Esophagus squamous epithelium (tissue), 5 donors: ENCODE measurements at places on chromosomes 16 and 17. TPM values are rescaled to one million over a fixed set of nuclear protein-coding genes. Genes with fewer than 3 reads are reported as not detected.

DNA sequence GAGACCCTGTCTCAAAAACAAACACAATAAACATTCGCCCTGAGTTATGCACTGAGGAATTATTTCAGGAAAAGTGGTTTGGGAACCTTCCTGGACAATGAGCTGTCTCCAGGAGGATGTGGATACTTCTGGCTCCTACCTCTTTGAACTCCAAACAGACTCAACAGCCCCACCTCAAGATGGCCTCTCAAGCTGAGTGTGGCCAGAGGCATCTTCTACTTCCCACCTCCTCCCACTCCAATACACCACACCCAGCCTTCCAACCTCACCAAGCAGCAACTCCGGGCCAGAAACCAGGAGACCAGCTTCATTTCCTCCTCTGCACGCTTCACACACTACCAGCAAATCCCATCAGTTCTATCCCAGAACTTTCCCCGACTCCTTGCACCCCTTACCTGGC, 11.6 kb downstream of the HBQ1 start:
- DNase-seq: no peak

DNA sequence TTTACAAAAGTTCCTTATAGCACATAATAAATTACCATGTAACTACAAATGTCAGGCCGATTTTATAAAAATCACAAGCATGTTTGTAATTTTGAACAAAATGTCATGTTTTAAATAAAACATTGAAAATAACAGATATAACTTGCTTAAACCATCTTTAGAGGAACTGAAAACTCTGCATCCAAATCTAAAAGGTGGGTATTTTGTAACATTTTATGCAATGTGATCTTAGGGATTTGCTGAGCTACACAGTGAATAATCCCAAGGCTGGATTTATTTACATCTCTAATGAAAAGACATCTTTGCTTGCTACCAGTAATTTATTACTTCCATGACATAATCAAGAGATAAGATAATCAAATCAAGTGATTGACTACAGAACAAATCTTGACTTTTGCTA, 47.5 kb downstream of the N4BP1 start:
- DNase-seq: no peak

GRCh38 chr16:29030086-29030840, 45.4 kb downstream of the LAT start:
- DNase-seq: no peak

DNA sequence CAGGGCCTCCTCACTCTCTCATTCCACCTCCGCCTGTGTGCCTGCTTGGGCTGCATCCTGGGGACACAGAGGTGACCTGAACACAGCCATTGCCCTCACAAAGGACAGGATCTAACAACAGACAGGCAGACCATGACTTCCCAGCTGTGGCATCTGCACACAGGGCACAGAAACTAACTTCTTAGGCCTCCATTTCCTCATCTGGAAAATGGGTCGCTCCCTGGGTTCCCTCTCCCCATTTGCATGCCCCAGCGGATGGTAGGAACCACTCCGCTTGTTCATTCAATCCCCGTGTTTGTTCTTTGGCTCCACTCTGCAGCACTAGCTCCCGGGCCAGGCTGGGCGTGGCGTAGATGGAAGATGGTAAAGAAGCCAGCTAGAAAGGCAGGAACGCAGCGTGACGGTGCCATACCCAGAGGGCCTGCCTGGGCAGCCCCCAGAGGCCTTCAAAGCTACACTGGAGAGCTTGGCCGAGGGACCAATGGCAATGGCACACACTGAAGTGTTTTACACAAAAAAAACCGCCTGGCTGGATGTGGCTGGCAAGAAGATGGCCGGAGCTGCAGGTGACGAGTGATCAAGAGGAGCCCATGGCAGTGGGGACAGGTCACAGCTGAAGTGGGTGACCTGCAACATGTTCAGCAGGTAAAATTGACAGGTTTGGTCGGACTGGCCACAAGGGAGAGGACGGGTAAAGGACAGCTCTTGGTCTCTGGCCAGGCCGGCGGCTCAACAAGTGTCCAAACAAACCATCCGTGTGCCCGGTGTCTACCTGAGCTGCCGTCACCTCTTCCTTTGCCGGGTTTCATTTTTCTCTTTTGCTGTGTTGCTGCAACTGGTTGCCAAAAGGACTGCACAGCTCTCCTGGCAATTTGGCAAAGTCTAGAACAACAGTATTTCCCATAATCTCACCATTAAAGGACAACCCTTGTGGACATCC, 66.9 kb downstream of the SOCS1 start:
- DNase-seq: no peak

GRCh38 chr17:33934696-33935095, 320.4 kb upstream of the CCL2 start:
- DNase-seq: no peak

- no peak for DNase-seq
Measured at GRCh38 chr17:38609280-38610031, 3.7 kb upstream of the SRCIN1 start.

- DNase-seq: no peak
Measured at GRCh38 chr17:70024253-70024652, 50.8 kb upstream of the KCNJ16 start.

DNA sequence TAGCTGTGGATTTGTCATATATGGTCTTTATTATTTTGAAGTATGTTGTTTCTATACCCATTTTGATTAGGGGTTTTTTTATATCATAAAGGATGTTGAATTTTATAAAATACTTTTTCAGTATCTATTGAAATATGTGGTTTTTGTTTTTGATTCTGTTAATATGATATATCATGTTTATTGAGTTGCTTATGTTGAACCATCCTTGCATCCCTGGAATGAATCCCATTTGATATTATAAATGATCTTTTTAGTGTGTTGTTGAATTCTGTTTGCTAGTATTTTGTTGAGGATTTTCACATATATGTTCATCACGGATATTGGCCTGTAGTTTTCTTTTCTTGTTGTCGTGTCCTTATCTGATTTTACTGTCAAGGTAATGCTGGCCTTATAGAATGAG, 286.5 kb downstream of the BCAS3 start:
- DNase-seq: no peak

DNA sequence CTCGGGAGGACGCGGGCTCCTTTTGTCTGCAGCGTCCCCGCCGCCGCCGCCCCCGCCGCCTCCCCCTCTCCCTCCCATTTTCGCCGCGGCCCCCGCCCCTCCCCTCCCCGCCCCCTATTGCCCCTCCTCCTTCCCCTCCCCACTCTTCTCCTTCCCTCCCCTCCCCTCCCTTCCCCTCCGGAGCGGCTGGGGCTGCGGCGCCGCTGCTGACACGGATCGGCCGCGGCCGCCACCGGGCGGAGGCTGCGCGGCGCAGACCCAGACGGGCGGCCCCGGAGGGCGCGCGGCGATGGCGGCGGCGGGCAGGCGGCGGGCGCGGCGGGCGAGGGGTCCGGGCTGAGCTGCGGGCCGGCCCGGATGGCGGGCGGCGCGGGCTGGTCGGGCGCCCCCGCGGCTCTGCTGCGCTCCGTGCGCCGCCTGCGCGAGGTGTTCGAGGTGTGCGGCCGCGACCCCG, at the start of gene RAB11FIP4:
RAB11FIP4 (plus strand) TSS at position 180 of the 454 bp plus-strand sequence; CDS start at position 358, 178 bp downstream.
- no peak for DNase-seq

DNA sequence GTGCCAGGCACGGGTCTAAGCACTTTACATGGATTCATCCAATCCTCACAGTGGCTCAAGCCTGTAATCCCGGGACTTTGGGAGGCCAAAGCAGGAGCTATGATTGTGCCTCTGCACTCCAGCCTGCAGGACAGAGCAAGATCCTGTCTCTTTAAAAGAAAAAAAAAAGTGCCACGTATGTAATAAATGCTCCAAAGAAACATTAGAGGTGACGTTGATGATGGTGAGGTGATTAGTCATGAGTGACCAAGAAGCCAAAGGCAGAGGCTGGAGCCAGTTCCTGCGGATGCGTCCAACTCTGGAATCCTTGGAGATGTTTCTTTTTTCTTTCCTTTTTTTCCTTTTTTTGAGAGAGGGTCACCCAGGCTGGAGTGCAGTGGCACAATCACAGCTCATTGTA, 59.4 kb upstream of the SIAH1 start:
- DNase-seq: no peak

GRCh38 chr17:3843935-3844516, 2.0 kb downstream of the NCBP3 start:
- no peak for DNase-seq

DNA sequence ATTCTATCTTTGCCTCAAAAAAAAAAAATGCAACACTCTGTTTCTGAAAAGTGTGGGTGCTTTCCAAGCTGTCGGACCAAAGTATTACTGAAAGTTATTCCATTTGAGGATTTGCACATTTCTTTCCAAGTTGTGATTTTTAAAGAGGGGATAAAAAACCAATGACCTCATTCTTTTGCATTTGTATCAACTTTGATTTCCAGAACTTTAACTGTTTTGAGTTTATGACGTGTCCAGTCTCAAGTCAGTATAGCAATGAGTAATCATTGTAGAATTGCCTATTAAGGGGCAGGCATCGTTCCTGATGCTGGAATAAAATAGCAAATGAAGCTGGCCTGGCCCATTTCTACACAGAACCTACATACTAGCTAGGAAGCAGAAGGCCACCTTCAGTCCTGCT, 229.6 kb upstream of the RBFOX1 start:
- DNase-seq: no peak

GRCh38 chr17:42809250-42809649, 10.6 kb downstream of the CNTD1 start:
- DNase-seq: no peak

GRCh38 chr17:71423871-71424546, 696.8 kb upstream of the SOX9 start:
- no peak for DNase-seq

GRCh38 chr16:75097941-75098901, 18.4 kb downstream of the LDHD start:
- no peak for DNase-seq

GRCh38 chr16:4328046-4328781, 12.3 kb downstream of the GLIS2 start:
- no peak for DNase-seq

DNA sequence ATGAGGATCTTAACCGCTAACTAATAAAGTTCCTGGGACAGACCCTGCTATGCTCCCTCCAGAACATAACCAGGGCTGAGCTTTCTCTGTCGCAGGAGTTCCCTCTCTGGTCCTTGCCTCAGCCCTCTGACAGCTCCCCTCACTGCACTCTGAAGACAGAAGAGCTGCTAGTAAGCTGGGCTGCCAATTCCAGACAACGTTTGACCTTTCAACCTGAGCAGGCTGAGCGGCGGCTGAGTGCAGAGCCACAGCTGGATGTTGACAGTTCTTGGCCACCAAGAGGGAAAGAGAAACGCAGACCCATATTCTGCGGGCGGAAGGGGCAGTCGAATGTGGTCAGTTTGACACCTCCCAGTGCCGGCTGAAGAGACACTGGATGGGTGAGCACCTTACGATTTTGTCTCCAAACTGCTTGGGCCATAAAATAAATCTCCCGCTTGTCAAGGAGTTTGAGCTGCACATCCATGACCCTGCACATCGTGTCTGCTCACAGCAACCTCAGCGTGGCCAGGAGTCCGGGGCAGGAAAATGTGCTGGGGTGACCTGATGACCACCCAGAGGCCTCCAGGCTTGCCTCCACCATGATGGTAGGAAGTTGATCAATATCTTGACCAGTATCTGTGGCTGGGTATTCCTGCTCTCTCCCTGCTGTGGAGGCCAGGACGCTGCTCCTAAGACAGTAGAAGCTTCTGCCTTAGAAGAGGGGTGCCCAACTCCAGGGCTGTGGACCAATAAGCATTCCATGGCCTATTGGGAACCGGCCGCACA, 209.2 kb downstream of the PARN start:
- no peak for DNase-seq

- no peak for DNase-seq
Measured at GRCh38 chr17:66230922-66231591, 1.8 kb upstream of the APOH start.

DNA sequence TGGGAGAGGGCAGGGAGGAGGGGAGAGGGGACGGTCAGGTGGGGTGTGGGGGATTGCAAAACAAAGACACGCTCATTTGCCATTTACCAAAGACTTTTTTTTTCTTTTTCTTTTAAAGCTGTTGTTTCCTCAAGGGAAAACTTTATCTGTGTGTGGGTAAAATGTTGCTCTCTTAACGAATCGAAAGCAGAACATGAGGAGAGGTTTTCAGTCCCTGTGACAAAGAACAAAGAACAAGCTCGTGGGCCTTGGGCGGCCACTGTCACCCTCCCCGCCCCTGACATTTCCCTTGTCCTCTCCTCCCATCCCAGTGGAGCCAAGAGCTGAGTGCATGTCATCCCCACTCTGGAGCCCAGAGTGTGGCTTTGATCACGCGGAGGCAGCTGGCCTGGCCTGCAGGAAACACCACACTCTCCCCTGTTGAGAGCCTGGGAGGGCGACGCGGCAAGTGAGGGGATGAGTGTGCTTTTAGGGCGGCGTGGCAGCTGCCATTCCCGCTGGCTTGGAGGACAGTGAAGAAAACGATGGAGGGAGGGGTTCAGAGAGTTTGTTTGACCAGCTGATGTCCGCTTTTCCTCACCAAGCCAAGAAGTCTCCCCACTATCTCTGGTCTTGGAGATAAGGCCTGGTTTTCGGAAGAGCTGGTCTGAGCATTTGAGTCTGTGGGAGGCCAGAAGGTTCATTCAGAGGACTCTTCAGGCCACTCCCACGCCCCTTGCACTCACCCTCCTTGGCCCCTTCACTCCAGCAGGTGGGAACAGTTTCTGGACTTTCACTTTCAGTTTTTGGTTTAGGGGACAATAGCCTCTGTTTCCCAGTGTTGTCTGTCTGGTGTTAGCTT, 11.4 kb downstream of the CCR7 start:
- no peak for DNase-seq

GRCh38 chr16:86883583-86884389, 305.4 kb downstream of the FOXL1 start:
- DNase-seq: no peak

GRCh38 chr17:69672924-69673323, 258.4 kb downstream of the MAP2K6 start:
- DNase-seq: no peak

DNA sequence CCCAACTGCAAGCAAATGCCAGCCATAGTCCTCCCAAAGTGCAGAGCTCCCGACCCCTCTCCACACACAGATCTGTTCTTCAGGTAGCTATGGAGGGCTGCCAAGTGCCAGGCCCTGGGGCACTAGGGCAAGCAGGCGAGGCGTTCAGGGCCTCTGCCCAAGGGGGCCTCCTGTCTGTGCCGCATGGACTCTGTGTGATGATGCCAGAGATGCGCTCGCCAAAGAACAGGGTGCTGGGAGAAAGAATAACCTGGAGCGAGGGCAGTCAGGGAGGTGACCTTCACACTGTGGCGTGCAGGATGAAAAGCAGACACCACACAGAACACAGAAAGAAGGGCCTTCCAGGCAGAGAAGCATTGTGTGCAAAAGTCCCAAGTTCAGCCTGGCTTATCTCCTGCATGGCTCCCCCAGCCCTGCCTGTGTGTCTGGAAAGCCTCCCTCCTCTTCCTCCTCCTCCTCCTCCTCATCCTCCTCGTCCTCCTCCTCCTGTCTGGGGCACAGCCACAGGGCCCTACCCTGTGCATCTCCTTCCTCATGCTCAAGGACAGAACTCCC, 44.2 kb downstream of the PEMT start:
- no peak for DNase-seq

GRCh38 chr17:5019475-5019956, 15.7 kb downstream of the SLC52A1 start:
- no peak for DNase-seq

Gene C17orf78
- total RNA-seq: not detected

Gene CA7
- not detected for total RNA-seq

Gene G6PC1
- total RNA-seq: not detected

Gene LRRC75A
- total RNA-seq: not detected

Gene FOXN1
- total RNA-seq: 17.0 TPM

Gene PHF23
- total RNA-seq: 25.9 TPM

Gene P2RX5
- not detected for total RNA-seq

Gene RHBDL1
- total RNA-seq: 0.57 TPM

Gene DBNDD1
- 16.4 TPM for total RNA-seq

Gene AANAT
- not detected for total RNA-seq

Gene TSPAN10
- 2.1 TPM for total RNA-seq

Gene RPL38
- total RNA-seq: 383 TPM

Gene NTN3
- not detected for total RNA-seq
